ENCODE measurements at places on chromosomes 2 and 18. TPM values are rescaled to one million over a fixed set of nuclear protein-coding genes. Genes with fewer than 3 reads are reported as not detected.

The LRP1B gene
- polyA plus RNA-seq, result 0.08 TPM

The B3GNT7 gene
- polyA plus RNA-seq, result 8.4 TPM

The CYS1 gene
- polyA plus RNA-seq, result 18.9 TPM

The STK36 gene
- polyA plus RNA-seq, result 54.0 TPM

The RBM45 gene
- 9.4 TPM for polyA plus RNA-seq

The LIMS1 gene
- 9.4 TPM for polyA plus RNA-seq

The KIF5C gene
- polyA plus RNA-seq, result 2.0 TPM

The MC4R gene
- polyA plus RNA-seq, result not detected

The OBSL1 gene
- 270 TPM for polyA plus RNA-seq

The CPO gene
- 0.15 TPM for polyA plus RNA-seq

The FAM110C gene
- polyA plus RNA-seq, result 11.6 TPM

The TCF7L1 gene
- polyA plus RNA-seq, result 3.1 TPM

The AMER3 gene
- polyA plus RNA-seq, result 2.1 TPM

The GFPT1 gene
- 14.6 TPM for polyA plus RNA-seq

The STAT1 gene
- polyA plus RNA-seq, result 8.2 TPM

The ERFE gene
- 0.61 TPM for polyA plus RNA-seq

The POTEI gene
- 0.30 TPM for polyA plus RNA-seq
